Panc1 (cell line): ENCODE measurements at places on chromosomes 13 and 19.

GRCh38 chr13:93243375-93244063, 16.9 kb downstream of the GPC6 start:
- DNase-seq = no peak

DNA sequence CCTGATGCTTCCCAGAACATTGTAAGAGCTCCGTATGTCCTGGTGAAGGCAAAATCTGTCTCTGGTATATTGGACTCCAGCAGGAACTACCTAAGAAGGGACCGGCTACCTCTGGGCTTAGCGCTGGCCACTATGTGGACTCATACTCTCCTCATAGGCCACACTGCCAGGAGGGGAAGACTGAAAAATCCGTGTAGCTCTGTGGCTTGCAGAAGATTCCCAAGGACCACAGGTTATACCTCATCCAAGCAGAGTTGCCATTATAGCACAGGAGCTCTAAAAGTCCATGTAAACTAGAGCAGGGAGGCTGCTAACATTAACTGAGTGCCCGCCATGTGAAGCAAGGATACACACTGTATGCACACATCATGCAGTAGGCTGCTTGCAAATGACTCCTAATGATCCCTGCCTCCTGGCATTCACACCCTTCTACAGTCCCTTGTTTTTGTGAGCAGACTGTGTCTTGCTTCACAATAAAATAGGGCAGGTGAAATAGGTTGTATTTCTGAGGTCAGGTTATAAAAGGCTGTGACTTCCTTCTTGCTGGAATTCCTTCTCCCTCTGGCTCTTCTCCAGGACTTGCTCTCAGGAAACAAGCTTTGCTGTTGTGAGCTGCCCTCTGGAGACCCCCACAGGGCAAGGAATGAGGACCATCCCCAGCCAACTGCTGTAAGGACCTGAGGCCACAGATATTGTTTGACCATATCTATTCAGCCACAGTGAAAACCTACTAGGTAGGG, 192.6 kb upstream of the UBL3 start:
- no peak for DNase-seq

GRCh38 chr19:3137119-3137518, 1.3 kb downstream of the GNA15 start:
- DNase-seq = no peak

DNA sequence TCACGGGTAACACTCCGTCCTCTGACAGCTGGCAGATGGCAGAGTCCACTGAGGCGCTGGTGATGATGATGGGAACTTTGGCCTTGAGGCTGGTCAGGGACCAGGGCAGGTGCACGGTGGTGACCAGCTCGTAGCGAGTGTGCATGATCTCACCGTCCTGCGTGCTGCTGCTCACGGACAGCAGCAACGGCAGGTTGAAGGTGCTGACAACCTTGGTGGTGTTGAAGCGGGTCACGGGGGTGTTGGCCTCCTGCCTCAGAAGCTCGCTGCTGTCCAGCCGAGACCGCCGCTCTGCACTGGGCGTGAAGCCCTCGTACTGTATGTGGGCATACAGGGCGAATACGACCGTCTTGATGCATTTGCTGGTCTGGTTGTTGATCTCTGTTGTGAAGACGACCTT, 11.6 kb downstream of the ARRDC5 start:
- DNase-seq = no peak

- DNase-seq = no peak
Measured at GRCh38 chr19:16385821-16386220, 61.2 kb downstream of the KLF2 start.

DNA sequence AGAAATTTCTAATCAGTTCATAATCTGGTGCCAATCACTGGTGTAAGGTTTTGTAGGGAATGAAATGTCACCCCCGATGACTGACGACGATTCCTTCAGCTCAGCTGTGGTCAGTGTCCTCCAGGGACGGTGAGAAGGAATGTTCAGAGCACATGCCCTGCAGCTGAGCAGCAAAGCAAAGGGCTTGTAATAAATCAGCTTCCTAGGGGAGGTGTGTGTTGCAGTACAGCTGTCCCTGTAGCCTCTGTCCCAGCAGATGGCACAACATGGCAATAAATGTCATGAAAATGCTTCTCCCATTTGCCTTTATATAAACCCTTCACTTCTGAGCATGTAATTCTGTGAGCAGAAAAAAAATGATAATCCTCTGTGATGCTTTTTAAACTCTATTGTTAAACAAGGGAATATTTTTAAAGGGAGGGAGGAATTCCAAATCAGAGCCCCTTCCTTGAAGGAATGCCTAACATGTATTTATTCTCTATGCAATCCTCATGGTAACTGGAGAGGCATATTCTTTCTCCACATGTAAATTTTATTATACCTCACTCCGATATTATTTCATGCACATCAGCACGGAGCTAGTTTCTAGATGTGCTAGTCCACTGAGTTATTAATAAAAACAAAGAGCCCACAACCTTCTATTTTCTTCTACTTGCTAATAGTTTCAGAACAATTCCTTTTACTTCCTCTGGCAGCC, 102.5 kb downstream of the FAM216B start:
- DNase-seq = no peak

DNA sequence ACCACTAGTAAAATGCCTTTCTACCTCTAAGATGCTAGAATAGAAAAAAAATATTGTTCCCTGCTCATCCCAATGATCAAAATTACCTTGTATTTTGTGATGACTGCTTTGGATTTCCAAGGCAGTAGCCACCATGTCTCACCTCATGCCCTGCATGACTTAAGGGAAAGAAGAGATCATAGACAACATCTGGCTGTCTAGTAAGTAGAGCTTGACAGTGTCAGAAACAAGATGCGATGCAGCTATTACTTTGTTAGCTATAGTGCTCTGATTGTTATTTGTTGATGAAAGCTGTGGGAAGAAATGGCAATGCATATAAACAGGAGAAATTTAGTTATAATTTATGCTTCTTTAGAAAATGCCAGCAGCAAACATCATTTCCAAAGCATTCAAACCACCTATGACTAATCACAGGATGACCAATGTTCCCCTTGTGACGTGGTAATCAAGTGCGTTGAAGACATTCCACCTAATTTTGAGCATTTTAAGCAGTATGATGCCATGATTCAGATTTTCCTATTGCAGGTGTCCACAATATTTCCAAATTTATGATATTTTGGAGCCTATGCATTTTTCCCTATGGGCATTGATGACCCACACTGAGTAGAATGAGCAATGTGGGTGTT, 308.3 kb downstream of the KCNRG start:
- DNase-seq = no peak

DNA sequence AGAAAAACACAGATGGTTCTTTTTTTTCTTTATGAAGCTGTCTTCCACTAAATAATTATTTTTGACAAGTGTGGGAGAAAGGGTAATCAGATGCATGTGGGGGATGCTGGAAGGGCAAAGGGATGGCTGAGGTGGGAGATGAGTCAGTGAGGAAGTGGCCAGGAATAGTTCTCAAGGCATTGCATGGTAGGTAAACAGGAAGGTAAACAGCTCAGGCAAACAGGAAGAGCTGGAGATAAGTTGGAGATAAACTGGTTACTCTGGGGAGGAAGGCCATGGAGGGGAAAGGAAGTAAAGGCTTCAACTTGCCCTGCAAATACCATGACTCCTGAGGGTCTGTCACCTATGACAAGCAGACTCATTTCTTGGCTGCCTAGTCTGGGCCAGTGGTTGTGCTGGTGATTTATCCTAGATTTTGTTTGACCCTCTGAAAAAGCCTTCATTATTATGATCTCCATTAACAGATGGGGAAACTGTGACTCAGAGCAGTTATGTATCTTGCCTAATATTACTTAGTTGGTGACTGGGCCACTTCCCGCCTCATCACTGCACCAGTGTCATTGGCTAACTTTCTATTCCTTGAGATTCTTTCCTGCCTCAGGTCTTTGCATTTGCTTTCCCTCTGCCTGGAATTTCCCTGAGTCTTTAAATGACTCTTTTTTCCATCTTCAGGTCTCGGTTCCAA, 17.1 kb downstream of the ACTL9 start:
- no peak for DNase-seq

DNA sequence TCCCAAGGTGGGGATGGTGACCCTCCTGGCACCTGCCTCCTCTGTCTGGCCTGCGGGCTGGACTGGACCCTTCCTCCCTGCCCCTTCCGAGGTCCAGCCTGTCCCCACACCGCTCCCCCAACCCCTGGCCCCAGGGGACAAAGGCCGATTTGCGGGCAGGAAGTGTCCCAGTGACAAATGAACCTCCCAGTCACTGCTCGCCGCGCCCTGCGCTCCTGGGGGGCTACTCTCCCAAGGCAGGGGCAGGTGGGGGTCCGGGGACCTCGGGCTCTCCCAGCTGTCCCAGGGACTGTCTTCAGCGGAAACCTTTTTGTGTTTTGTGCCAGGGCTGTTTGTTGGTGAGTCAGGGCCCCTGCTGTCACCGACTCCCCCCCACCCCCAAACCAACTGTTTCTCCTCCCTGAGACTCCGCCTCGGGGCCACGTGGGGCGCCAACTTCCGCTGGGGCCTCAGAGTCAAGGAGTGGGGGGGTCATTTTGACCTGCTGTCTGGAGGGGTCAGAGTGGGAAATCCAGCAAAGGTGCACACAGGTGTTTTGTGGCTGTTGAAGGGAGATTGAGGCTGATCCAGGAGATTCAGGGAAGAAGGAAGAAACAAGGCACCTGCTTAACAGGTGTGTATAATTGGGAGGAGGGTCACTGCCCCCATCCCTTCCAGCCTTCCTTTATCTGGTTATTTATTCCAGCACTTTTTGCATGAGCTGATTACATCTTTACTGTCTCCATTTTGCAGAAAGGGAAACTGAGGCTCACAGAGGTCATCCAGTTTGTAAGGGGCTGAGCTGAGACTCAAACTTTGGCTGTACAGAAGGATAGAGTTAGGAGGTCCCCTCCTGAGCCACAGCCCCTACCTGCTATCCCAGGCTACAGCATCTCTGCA, 831 bp downstream of the PGPEP1 start:
- DNase-seq = no peak

GRCh38 chr19:4557971-4558941, 1.2 kb downstream of the SEMA6B start:
- DNase-seq = no peak
